D341Med (cell line): ENCODE measurements at places on chromosomes 1 and 21.

DNA sequence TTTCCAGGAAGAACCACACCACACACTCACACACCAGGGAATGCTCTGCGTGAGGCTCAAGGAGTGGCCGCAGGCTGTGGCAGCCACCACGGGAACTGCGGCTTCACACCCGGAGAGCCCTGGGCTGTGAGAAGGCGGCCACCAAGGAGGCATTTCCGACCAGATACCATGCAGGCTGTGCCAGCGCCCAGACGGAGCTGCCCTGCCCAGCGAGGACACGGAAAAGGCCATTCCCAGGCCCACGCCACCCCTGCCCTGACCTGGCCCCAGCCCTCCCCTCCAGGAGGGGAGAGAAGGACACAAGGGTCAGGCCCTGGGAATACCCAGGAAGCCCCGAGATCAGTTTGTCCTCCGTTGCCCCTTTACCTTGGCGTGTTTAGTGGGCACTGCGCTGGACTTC is 119.3 kb downstream of the NPHP4 start:
- no peak for DNase-seq

GRCh38 chr1:159783724-159784123 is 3.0 kb downstream of the DUSP23 start:
- DNase-seq = no peak

DNA sequence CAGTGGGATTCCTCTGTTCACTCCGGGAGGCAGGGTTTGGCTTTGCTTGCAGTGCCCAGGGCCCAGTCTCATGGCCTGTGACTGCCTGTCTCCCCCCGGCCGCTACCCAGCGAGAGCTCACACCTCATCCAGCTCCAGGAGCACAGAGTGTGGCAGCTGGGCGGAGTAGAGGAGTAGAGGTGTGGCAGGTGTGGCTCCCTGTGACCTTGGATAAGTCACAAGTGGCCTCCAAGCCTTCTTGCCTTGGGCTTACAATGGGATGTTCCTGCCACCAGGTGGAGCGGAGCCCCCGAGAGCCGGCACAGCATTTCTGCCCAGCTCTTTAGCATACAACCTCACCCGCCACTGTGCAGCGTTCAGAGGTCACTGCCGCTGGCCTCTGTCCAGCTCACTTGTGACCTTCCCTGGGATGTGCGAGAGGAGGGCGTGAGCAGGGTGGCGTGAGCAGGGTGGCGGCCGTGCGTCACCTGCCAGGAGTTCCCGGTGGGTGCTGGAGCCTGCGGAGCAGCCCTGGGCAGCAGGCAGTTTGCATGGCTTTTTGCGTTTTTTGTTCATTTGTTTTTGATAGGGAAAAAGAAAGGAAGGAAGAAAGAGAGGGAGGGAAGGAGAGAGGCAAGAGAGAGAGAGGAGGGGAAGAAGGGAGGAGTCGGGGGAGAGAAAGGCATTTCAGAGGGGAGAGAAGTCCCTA is 42.4 kb downstream of the CRYAA start:
- DNase-seq = peak; percentile 29

- DNase-seq = no peak
Measured at GRCh38 chr1:48652334-48652733, 124.4 kb downstream of the BEND5 start.

DNA sequence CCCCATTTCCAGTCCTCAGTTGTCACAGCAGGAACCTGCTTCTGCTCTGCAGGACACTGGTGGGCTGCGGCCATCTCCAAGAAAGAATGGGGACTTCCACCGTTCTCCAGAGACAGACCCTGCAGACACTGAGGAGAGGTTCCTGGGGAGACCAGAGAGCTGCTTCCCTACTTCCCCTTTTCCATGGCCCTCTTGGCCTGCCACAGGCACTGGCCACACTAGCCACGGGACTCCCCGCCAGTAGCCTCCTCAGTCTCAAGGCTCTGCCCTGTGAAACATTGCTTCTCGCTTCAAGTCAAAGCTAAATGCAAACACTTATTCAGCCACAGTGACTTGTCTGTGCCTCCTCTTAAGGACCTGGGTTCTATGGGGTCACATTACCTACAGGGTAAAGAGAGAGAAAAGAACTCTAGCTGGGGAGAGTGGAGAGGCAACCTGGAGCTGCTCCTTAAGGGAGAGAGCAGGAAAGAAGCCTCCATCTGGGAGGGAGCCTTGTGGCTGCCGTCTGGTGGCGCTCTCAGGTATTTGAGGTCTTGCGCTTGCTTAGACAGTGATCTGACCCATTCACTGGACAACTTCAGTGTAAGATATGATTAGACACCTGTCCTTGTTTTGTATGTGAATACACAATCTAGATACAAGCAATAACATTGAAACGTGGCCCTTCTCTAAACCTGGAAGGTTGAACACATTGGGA is 5.4 kb upstream of the SLAMF8 start:
- peak; percentile 73 for DNase-seq

- DNase-seq = peak; percentile 88
Measured at GRCh38 chr1:203342192-203342940, 8.6 kb downstream of the FMOD start.

DNA sequence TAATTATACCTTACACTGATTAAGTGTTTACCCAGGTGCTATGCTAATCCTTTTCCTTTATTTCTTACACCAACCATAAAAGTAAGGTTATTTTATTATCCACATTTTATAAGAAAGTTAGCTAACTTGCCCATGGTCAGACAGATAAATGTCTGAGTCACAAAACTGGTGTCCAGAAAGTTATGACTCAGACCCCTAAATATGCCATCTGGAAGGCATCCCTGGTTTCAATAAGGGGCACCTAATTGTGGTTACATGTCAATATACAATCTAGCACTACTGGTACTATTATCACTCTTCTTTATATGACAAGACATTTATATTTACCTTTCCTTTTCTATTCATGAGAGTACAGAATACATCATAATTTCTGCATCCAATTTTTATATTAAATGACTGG is 496.5 kb upstream of the ADGRL2 start:
- DNase-seq = no peak

DNA sequence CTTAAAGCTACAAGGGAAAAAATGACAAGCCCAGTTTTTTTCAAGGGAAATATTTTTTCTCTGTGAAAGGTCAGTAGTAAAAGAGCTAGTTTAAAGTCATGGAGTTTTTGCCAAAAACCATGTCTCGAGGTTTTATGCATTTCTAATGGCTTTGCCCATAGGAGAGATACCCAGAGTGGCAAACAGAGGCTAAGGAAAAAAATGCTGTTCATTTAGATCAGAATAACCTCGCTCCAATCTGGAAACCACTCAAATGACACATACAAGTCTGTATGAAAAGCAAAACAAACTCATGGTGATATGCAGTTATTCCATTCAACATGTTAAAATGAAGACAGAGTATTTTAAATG is 36.9 kb upstream of the EDEM3 start:
- no peak for DNase-seq

GRCh38 chr1:221809091-221810029 is 67.5 kb upstream of the DUSP10 start:
- no peak for DNase-seq

DNA sequence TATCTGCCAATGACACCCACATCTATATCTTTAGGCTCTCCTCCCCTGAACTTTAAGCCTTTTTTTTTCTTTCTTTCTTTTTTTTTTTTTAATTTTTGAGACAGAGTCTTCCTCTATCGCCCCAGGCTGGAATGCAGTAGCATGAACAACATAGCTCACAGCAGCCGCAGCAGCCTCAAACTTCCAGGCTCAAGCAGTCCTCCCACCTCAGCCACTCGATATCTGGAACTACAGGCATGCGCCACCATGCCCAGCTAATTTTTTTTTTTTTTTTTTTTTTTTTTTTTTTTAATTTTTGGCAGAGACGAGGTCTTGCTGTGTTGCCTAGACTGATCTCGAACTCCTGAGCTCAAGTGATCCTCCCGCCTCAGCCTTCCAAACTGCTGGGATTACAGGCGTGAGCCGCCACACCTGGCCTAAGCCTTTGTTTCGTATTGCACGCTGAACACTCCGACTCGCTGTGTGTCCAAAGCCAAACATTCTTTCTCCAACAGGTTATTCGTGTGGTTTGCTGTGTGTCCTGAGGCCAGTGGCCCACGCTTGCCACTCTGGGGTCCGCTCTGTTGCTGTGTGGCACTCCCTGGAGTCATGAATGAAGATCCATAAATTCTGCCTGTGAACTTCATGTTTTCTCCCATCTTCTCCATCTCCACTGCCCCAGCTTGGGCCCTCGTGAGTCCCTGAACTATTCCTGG is 119.4 kb downstream of the CAMTA1 start:
- no peak for DNase-seq

- DNase-seq = no peak
Measured at GRCh38 chr1:50295566-50295965, 127.7 kb downstream of the DMRTA2 start.

- no peak for DNase-seq
Measured at GRCh38 chr21:45623436-45623835, 20.1 kb upstream of the PCBP3 start.

- peak; percentile 76 for DNase-seq
Measured at GRCh38 chr1:175192630-175193526, at the start of gene KIAA0040. KIAA0040 (minus strand) TSS chr1:175192776; CDS start chr1:175161013, 31,763 bp downstream.

DNA sequence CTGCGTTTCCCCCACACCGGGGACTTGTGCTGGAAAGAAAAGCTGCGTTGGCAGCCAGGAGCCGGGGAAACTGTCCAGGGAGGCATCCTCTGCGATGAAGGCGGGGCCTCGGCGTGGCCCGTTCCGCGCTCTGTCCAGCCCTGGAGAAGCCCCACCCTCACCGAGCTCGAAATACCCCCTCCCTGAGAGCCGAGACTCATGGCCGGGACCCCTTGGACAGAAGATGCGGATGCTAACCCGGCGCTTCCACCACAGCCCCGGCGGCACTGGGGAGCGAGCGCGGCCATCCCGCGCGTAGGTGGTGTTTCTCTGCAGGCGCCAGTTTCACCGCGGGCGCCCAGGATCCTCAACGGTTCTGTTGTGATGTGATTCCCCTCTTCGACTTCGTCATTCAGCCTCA is 31.6 kb downstream of the PDE9A start:
- DNase-seq = no peak

- no peak for DNase-seq
Measured at GRCh38 chr1:174768516-174768915, 231.2 kb upstream of the CACYBP start.

DNA sequence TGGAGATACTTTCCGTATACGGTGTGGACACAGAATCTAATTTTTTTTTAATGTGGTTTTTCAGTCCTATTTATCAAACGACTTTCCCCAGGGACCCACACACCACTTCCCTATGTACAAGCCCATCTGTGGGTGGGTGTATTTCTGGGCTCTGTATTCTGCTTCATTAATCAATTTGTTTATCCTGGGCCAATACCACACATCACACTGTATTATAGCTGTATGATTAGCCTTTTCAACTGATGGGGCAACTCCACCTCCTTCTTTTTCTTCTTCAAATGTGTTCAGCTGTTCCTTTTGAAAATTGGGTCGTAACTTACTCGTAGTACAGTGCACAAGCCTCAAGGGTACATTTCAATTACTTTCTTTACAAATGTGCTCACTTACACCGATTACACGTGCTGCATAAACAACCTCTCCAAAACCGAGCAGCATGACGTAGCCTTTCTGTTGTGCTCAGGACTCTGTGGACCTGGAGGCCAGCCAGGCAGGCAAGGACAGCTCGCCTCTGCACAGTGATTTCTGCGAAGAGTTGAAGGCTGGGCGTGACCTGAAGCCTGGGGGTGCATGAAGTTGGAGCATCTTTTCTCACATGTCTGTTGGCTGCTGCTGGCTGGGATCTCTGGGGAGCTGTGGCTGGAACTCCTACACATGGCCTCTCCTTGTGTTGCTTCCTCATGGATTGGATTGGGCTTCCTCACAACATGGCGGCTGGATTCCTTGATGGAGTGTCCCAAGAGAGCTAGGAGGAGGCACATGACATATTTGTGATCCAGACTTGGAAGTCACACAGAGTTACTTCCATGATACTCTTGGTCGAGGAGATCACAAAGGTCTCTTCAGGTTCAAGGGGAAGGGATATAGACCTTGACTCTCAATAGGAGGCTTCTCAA is 126.5 kb downstream of the CRYAA start:
- DNase-seq = no peak

DNA sequence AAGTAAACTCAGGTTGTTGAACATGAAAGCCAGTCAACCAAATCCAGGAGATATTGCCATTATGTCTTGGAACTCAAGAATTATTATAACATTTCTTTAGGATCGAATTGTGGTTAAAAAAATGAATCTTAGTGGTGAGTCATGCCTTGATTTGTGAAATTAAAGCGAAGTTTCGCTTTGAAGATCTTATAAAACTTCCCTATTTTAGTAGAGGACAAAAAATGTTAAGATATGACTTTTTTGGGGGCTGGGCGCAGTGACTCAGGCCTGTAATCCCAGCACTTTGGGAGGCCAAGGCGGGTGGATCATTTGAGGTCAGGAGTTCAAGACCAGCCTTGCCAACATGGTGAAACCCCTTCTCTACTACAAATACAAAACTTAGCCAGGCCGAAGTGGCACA is 39.5 kb upstream of the PTBP2 start:
- no peak for DNase-seq

GRCh38 chr1:15735304-15736037 is 587 bp upstream of the SLC25A34 start:
- no peak for DNase-seq

DNA sequence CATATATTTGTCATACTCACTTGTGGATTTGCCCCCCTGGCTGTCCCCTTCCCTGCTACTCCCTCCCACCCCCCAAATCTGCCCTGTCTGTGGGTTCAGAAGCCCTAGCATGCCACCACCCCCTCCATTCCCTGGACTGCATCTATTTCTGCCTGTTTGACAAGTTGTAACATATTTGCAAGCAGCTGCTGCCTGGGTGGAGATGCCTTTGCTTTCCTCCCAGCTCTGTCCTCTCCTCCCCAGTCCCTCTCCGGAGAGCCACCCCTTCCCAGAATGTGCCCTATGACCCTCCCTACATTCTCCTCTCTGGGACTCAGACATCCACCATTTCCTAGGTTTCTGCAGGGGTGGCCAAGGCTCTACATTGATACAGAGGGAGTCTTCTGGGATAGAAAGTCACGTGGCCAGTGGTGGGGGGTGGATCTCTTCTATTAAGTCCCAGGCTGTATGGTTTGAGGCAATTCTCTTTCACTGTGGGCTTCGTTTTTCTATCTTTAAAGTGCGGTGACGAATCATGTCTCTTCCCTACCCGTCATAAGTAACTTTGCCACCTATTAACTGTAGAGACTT is 6.0 kb upstream of the MYOG start:
- no peak for DNase-seq

- DNase-seq = no peak
Measured at GRCh38 chr1:85297855-85298629, 21.6 kb upstream of the BCL10 start.

DNA sequence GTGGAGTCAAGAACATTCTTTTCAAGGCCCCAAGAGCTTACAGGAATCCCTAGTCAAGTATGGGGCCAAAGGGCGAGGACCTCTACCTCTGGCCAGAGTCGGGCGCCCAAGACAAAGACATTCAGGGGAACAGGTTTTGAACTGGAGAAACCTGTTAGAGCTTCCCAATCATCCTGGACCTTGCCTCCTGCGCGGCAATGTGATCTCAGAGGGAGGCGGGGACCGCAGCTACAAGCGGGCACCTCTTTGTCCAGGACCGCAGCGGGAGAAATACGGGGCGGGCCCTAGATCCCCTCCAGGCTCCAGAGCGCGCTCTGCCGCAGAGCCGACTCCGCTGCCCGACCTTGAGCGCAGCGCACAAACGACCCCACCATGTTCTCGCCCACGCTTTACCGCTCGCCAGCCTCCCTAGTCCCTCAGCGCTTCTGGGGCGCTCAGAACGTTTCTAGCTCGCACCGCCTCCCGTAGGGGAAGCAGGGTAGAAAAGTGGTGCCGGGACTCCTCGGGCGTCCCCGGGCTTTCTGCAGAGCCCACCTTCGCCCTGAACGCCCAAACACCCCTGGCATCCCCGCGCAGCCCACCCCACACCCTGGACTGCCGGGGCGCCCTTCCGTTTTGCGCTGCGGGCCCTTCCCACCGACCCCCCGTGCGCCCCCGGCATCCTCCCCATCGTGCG is 28.1 kb downstream of the RABIF start:
- DNase-seq = peak; percentile 55
